ENCODE measurements at places on chromosomes 12 and 14. TPM values are rescaled to one million over a fixed set of nuclear protein-coding genes. Genes with fewer than 3 reads are reported as not detected.

- DNase-seq: no peak
- H3K4me1 ChIP-seq: peaks cover 7% of the 10 kb centered on the region
- H3K27me3 ChIP-seq: no peaks in the 10 kb centered on the region
- H3K27ac ChIP-seq: no peak overlapping the region
These were observed 68.6 kb downstream of the RESF1 start for GRCh38 chr12:32027684-32028365.

The EPYC gene
- not detected for total RNA-seq

The TMEM229B gene
- 7.1 TPM for total RNA-seq

DNA sequence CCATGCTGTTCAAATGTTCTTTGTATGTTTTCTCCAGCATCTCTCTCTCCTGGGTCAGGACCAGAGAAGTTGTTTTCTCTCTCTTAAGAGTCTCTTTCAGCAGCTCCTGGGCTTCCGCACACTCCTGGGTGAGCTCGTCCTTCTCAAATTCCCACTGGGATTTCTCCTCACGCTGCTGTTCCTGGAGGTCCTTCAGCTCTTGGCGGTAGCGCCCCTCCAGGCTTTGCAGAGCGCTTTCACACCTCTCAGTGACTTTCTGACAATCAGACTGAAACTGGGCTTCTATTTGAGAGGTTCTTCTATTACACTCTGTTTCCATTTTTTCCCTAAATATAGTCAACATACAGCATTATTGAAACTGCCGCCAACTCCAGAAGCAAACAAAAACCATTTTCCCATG lies 72.7 kb downstream of the NIN start:
- peaks cover 34% of the 10 kb centered on the region for H3K36me3 ChIP-seq
- no peaks in the 10 kb centered on the region for H3K4me1 ChIP-seq
- no peaks in the 10 kb centered on the region for H3K27me3 ChIP-seq
- H3K4me3 ChIP-seq: no peak overlapping the region

GRCh38 chr12:9843407-9843806 lies 16.1 kb downstream of the KLRF1 start:
- no peak overlapping the region for H3K27ac ChIP-seq
- peaks cover 13% of the 10 kb centered on the region for H3K36me3 ChIP-seq
- H3K4me3 ChIP-seq: no peak overlapping the region
- H3K4me1 ChIP-seq: peaks cover 56% of the 10 kb centered on the region
- H3K27me3 ChIP-seq: no peaks in the 10 kb centered on the region

- no peak overlapping the region for H3K27ac ChIP-seq
- peaks cover 25% of the 10 kb centered on the region for H3K4me1 ChIP-seq
- H3K36me3 ChIP-seq: no peaks in the 10 kb centered on the region
- DNase-seq: no peak
- H3K27me3 ChIP-seq: no peaks in the 10 kb centered on the region
- no peak overlapping the region for H3K4me3 ChIP-seq
These were observed 8.7 kb upstream of the GALNT6 start for GRCh38 chr12:51399891-51400290.

GRCh38 chr12:132998741-132999140 lies 12.6 kb downstream of the ZNF26 start:
- H3K4me3 ChIP-seq: no peak overlapping the region
- peaks cover 61% of the 10 kb centered on the region for H3K36me3 ChIP-seq
- H3K4me1 ChIP-seq: peaks cover 26% of the 10 kb centered on the region
- H3K27ac ChIP-seq: no peak overlapping the region
- no peaks in the 10 kb centered on the region for H3K27me3 ChIP-seq

- peak overlapping the region; percentile 98 for H3K4me3 ChIP-seq
- peaks cover 49% of the 10 kb centered on the region for H3K4me1 ChIP-seq
- no peaks in the 10 kb centered on the region for H3K27me3 ChIP-seq
- H3K27ac ChIP-seq: peak overlapping the region; percentile 81
- H3K36me3 ChIP-seq: peaks cover 5% of the 10 kb centered on the region
These were observed 542 bp downstream of the PXN start for GRCh38 chr12:120264904-120265472.

DNA sequence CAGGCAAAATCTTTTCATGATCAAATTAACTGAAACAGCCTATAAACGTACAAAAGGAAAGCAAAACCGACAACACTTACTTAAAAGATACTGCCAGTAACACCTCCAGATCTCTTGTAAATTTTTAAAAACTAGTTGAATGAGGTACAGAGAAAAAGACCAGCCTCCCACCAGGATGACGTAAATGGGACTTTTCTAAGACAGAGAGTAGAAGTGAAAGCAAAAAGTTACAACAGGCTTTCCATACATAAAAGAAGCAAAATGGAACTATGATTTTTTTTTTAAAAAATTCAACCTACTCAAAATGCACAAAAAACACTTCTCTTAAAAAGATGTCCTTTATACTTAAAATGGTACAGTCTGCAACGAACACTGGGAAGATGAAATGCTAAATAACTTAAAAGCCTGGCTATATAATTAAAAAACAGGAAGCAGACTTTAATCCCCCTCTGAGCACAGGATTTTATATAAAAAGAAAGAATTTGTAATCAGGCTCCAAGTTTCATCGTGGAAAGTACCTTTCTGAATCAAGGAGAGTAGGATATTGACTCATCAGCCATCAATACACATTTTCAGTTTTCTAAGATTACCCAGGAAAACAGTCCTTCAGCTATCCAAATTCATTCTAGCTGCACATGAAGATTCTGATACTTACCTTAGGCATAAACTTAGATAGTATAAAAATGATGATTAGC lies 14.2 kb upstream of the MYO1A start:
- H3K36me3 ChIP-seq: peaks cover 18% of the 10 kb centered on the region
- H3K27me3 ChIP-seq: no peaks in the 10 kb centered on the region
- peak overlapping the region; percentile 84 for H3K4me3 ChIP-seq
- DNase-seq: peak; percentile 66
- H3K4me1 ChIP-seq: peaks cover 20% of the 10 kb centered on the region

DNA sequence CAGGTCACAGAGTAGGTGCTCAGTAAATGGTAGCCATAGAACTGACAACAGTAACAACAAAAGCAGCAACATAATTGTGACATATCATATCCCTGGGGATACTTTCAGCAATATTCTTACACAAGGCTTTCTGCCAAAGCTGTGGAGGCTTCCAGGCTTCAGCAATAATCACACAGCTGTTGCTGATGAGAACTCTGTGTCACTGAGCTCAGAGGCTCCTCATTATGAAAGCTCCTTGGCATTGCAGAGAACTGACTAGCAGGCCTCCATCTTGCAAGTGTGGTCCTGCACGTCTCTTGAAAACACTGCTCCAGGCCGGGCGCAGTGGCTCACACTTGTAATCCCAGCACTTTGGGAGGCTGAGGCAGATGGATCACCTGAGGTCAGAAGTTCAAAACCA lies 97.3 kb upstream of the BTG1 start:
- H3K36me3 ChIP-seq: no peaks in the 10 kb centered on the region
- no peaks in the 10 kb centered on the region for H3K4me1 ChIP-seq
- H3K27ac ChIP-seq: no peak overlapping the region
- DNase-seq: no peak

DNA sequence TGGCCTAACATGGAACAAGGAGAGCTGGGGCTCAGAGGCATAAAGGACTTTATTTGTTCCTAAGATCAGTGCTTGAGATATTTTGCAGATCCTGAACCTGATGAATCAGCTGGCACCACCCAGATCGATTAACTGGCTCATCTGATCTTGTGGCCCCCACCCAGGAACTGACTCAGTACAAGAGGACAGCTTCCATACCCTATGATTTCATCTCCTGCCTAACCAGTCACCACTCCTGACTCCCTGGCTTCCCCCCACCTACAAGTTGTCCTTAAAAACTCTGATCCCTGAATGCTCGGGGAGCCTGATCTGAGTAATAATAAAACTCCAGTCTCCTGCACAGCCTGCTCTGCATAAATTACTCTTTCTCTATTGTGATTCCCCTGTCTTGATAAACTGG lies 5.1 kb downstream of the C12orf56 start:
- no peaks in the 10 kb centered on the region for H3K36me3 ChIP-seq
- H3K27ac ChIP-seq: no peak overlapping the region
- peaks cover 9% of the 10 kb centered on the region for H3K27me3 ChIP-seq
- no peak for DNase-seq

GRCh38 chr14:77498984-77499527 lies 440 bp upstream of the ISM2 start:
- no peak for DNase-seq
- H3K4me1 ChIP-seq: no peaks in the 10 kb centered on the region
- no peak overlapping the region for H3K27ac ChIP-seq
- H3K36me3 ChIP-seq: peaks cover 5% of the 10 kb centered on the region
- H3K4me3 ChIP-seq: peak overlapping the region; percentile 48

The TMEM263 gene
- total RNA-seq: 42.7 TPM

DNA sequence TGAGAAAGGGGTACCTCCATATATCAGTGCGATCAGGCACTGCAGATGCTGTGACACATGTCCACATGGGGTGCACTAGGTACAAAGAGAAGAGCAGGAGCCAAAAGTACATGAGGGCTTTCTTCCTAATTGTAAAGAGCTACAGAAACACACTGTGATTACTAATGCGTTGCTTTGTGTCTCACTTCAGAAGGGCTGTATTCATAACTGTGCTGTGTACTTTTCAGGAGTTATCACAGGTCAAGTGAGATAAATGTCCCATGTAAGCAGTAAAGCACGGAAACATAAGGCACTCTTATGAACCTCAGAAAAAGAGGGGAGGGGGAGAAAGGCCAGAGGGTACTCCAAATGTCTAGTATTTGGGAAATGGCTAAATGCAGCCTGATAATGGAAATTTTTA lies 10.6 kb downstream of the SPRING1 start:
- peaks cover 8% of the 10 kb centered on the region for H3K4me1 ChIP-seq
- H3K4me3 ChIP-seq: no peak overlapping the region
- no peak overlapping the region for H3K27ac ChIP-seq
- H3K36me3 ChIP-seq: peaks cover 6% of the 10 kb centered on the region

The CRIP2 gene
- total RNA-seq: 2.2 TPM

DNA sequence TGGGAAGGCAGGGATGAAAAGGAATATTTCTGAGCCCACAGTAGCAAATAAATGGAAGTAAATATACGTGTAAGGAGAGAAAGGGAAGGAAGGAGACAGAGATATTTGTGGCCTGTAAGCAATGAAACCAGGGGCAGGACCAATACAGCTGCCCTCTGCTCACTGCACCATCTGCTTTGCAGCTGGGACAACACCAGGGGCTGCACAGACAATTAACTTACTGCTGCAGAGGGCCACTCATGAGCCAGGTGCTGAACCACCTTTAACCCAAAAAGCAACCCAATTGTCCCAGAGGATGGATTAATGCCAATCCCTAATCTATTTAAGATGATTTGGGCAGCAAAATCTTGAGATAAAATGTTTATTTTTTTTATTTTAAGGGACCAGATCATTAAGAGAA lies 30.6 kb upstream of the TMX1 start:
- H3K4me1 ChIP-seq: no peaks in the 10 kb centered on the region
- H3K36me3 ChIP-seq: no peaks in the 10 kb centered on the region
- peaks cover 8% of the 10 kb centered on the region for H3K27me3 ChIP-seq
- no peak overlapping the region for H3K4me3 ChIP-seq
- no peak overlapping the region for H3K27ac ChIP-seq

The PMEL gene
- 0.40 TPM for total RNA-seq

The LRTM2 gene
- total RNA-seq: not detected

DNA sequence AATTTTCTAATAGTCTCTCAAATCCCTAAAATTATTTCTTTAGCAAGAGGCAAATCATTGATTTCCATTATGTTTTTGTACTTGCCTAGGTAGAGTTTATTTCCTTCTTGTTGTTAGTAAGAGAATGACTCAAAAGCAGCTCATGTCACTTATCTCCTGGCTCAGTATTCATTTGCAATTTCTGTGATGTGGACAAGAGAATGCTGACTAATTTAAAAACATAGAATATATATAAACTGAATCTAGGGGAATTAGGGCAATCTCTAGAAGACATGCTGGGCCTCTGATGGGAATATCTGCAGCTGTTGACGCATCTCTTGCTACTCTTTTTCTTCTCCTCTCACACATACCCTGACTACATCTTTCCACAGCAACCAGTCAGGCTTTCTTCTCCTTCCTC lies 130.8 kb upstream of the PRKD1 start:
- no peak overlapping the region for H3K4me3 ChIP-seq
- peaks cover 4% of the 10 kb centered on the region for H3K36me3 ChIP-seq
- no peaks in the 10 kb centered on the region for H3K4me1 ChIP-seq
- DNase-seq: no peak
- no peak overlapping the region for H3K27ac ChIP-seq

The GALNT16 gene
- 0.05 TPM for total RNA-seq

GRCh38 chr14:93231129-93231979 lies 24.3 kb downstream of the UBR7 start:
- peaks cover 14% of the 10 kb centered on the region for H3K36me3 ChIP-seq
- H3K4me3 ChIP-seq: no peak overlapping the region
- DNase-seq: no peak
- no peak overlapping the region for H3K27ac ChIP-seq
- no peaks in the 10 kb centered on the region for H3K27me3 ChIP-seq

GRCh38 chr12:94149119-94149780 lies 873 bp downstream of the PLXNC1 start:
- no peaks in the 10 kb centered on the region for H3K27me3 ChIP-seq
- H3K27ac ChIP-seq: no peak overlapping the region
- peaks cover 21% of the 10 kb centered on the region for H3K4me1 ChIP-seq
- peak overlapping the region; percentile 95 for H3K4me3 ChIP-seq
- peak; percentile 71 for DNase-seq
- no peaks in the 10 kb centered on the region for H3K36me3 ChIP-seq

The OR10G2 gene
- total RNA-seq: not detected

DNA sequence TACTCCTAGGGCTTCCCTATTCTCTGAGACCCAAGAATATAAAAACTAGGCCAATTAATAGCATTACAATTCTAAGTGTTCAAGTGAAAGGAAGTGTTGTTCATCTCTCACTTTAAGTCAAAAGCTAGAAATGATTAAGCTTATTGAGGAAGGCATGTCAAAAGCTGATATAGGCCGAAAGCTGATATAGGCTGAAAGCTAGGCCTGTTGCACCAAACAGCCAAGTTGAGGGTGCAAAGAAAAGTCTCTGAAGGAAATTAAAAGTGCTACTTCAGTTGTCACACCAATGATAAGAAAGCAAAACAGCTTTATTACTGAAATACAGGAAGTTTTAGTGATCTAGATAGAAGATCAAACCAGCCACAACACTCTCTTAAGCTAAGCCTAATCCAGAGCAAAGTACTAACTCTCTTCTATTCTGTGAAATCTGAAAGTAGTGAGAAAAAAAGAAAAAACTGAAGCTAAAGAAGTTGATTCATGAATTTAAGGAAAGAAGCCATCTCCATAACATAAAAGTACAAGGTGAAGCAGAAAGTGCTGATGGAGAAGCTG lies 68.9 kb downstream of the SLC6A15 start:
- no peaks in the 10 kb centered on the region for H3K36me3 ChIP-seq
- no peak for DNase-seq
- no peak overlapping the region for H3K27ac ChIP-seq
- no peaks in the 10 kb centered on the region for H3K27me3 ChIP-seq
